Stimulated activated CD8-positive, alpha-beta memory T cell treated with anti-CD3 and anti-CD28 coated beads, Interleukin-4, amount 100 ng/mL, for 4 hours (primary cell): ENCODE measurements at places on chromosomes 3 and 15.

DNA sequence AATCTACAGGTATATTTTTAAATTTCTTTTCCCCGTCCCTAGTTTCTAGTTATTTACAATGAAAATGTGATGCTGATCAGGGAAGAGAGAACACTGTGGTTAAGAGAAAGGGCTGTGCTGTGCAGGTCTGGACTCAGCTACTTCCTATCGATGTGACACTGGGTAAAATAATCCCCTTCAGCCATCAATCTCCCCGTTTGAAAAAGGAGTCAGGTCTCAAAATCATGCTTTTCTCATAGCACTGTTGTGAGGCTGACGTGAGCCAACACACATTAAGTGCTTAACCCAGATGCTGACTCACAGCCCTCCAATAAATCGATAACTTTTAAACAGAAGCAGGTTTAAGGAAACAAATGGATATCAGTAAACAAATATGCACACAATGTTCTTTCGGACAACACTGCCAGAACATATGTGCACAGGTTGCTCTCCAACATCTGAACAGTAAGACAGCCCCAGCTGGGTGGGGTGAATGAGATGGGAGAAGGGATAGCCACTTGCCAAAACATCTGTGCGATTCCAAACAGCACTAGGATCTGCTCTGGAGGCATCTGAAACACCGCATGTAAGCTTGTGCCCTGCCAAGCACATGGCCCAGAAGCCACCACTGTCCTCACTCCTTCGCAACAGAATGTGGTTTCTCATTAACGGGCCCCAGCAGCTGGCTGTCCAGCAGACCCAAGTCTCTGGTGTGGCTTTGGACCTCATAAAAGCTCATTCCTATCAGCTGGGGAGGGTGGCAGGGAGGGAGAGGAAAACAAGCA, 143.2 kb upstream of the PRICKLE2 start:
- DNase-seq: no peak

DNA sequence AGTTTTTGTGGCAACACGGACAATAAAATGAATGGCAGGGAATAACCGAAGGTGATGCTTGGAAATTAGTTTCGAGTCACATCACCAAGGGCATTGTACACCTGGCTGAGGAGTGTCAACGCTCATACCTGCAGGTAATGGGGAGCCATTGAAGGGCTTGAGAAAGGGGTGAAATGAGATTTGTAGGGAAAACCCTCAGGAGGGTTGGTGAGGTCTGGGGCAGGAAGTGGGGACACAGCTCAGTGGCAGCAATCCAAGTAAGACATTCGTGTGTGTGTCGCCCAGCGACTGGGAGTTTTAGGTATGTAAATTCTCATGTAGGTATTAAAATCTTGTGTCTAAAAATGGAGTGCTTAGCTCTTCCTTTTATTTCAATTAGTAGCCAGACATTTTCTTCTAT, 14.3 kb downstream of the PARP14 start:
- DNase-seq: no peak

DNA sequence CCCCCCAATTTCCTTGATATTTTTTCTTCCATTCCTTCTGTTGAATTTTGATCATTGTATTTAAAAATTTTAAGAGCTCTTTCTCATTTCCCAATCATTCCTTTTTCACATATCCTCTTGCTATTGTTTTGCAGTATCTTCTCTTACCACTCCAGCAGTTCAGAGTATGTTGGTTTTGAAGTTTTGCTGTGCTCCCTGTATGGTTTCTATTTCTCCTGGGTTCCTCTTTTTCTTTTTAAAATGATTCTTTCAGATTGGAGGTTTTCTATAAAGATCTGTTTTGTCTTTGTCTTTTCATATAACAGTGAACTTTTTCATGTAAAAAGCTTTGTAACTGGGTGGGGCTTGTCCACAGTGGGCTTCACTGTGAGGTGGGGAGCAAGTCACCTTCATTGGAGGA, 12.8 kb downstream of the USP3 start:
- no peak for DNase-seq

DNA sequence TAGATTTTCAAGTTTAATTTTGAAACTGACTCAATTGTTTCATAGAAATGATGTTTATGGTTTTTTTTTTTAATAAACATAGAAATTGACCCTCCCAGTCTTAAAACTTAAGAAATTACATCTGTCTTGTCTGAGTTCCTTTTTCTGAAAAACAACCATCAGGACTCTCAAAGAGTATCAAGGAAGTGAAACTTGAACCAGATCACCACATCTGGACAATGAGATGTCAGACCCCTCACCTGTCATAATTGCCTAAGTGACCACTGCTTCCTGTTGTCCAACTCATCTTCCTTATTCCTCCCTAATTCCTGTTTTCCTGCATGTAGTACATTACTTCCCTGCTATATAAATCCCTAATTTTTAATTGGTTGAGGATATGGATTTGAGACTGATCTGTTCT, 441.5 kb upstream of the ARHGEF26 start:
- no peak for DNase-seq

DNA sequence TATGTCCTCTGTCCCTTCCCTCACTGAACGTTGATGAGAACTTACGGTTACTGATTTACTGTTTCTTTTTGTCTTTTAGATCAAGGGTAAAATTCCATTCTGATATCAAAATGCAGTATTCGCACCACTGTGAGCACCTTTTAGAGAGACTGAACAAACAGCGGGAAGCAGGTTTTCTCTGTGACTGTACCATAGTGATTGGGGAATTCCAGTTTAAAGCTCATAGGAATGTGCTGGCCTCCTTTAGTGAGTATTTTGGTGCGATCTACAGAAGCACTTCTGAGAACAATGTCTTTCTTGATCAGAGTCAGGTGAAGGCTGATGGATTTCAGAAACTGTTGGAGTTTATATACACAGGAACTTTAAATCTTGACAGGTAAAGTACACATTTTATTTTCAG, 990 bp downstream of the MYNN start:
- no peak for DNase-seq
